ENCODE measurements at places on chromosomes 2 and 18. TPM values are rescaled to one million over a fixed set of nuclear protein-coding genes. Genes with fewer than 3 reads are reported as not detected.

Gene UBXN4
- 62.5 TPM for total RNA-seq

Gene TNS1
- 273 TPM for total RNA-seq

Gene POTEC
- under 0.01 TPM for total RNA-seq

Gene NFE2L2
- 44.5 TPM for total RNA-seq

Gene C2orf15
- total RNA-seq = 0.19 TPM

Gene RAB17
- 0.19 TPM for total RNA-seq

Gene C2orf78
- total RNA-seq = not detected

Gene B3GNT7
- under 0.01 TPM for total RNA-seq

Gene RUFY4
- not detected for total RNA-seq

Gene FHOD3
- 9.9 TPM for total RNA-seq

Gene NAT8
- total RNA-seq = not detected

Gene PXDN
- total RNA-seq = 204 TPM

Gene LGALSL
- total RNA-seq = 6.2 TPM

Gene LONRF2
- total RNA-seq = under 0.01 TPM

Gene NTSR2
- total RNA-seq = not detected

Gene COLEC12
- 10.1 TPM for total RNA-seq

Measured in regular cardiac myocyte (primary cell).